CD4-positive, alpha-beta memory T cell (primary cell): ENCODE measurements at places on chromosomes 16 and 17. TPM values are rescaled to one million over a fixed set of nuclear protein-coding genes. Genes with fewer than 3 reads are reported as not detected.
A peak's percentile ranks its signal among the peaks of the same experiment; 100 is the strongest.

GRCh38 chr16:997440-998051 lies 16.0 kb downstream of the SOX8 start:
- DNase-seq, result peak; percentile 67

DNA sequence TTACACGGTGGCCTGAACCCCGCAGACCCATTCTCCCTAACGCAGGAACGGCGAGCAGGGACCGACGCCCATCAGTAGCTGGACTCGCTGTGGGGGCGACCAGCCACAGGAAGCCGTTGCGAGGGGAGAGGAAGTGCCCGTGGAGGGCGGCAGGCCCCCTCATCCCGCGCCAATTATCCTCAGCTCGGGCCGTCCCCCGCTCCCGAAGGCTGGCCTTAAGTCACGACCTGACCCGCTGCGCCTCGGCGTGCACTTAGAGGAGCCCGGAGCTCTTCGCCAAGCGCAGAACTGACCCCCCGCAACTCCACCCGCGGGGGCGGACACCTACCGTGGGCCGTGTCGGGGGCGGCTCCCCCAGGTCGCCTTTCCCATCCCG lies 401 bp downstream of the ARL16 start:
- DNase-seq, result no peak

GRCh38 chr16:62254847-62255246 lies 218.6 kb upstream of the CDH8 start:
- no peak for DNase-seq

LLGL1 gene
- total RNA-seq, result 19.9 TPM

EIF3CL gene
- total RNA-seq, result 31.4 TPM

PLD2 gene
- total RNA-seq, result 37.5 TPM

CACNB1 gene
- total RNA-seq, result 22.2 TPM

UBE2I gene
- total RNA-seq, result 170 TPM

ZNF207 gene
- total RNA-seq, result 267 TPM

DNA sequence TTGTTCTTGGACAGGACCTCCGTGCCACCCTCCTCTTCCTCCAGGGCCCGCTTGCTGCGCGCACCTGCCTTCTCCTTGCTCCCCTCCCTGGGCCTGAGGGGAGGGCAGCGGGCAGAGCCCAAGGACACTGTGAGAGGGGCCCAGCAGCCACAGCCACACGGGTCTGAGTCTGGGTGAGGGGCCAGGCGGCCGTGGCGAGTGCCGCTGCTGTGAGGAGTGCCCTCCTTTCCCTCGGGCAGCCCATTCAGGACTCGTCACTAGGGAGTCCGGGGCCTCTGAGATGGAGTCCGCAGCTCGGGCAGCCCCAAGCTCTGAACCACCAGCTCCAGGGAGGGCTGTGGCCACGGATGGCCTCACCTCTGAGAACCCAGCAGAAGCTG lies 5.6 kb downstream of the DUS1L start:
- no peak for DNase-seq

DNA sequence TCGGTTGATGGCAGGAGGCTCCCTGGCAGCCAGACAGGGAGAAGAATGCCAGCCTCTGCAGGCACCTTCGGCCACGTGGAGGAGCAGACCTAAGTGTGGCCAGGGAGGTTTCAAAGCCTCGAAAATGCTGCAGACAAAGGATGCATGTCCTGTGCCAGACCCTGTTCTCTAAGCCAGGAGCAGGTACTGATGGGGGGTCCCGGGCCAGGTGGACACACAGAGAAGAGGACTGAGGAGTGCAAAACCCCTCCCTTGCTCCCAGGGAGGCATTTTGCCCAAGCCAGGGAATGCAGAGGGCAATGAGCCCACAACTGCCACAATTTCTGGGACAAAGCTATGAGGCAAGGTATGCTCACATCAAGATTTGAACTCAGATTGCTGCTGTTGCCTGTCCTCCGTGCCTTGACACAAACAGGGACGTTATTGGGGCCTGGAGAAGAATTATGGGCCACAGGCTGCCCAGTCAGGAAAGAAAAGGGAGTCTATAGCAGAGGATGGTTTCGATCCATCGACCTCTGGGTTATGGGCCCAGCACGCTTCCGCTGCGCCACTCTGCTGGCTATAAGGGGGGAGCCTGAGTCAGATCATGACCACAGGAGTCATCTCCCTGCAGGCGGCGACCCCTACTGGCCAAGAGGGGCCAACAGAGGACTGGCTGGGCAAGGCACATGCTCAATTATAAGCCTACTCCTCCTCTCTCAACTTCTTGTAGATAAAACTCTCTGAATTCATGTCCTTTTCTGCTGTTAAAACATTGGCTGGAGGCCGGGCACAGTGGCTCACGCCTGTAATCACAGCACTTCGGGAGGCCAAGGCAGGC lies 25.1 kb upstream of the FOXK2 start:
- peak; percentile 89 for DNase-seq
